Peyer's patch (tissue), 4 donors: ENCODE measurements at places on chromosomes 11 and 22. TPM values are rescaled to one million over a fixed set of nuclear protein-coding genes. Genes with fewer than 3 reads are reported as not detected.

- no peak for DNase-seq
Measured at GRCh38 chr11:71236836-71237475, 15.4 kb downstream of the SHANK2 start.

DNA sequence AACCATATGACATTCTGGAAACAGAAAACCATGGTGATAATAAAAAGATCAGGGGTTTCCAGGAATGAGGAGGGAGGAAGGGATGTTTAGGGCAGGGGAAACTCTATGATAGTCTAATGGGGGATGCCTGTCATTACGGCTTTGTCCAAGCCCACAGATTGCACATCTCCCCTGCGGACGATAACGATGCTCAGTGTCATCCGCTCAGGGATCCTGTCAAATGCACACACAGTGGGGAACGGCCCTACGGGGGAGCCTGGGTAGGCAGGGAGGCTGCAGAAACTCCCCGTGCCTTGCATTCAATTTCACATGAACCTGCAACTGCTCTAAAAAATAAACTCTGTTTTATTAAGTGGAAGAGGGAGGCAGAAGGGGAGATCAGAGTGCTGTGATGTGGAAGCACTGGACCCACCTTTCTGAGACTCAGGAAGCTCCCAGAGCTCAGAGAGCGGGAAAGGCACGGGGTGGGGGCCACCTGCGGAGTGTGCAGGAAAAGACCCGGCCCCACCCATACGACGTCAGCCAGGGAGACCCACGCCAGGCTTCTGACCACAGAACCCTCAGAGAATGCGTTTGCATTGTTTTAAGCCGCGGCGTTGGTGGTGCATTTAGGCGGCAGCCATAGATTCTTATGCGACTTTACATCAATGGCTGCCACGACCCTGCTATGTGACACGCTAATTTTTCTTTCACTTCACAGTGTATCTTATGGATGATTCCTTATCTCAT is 543.5 kb downstream of the BRD1 start:
- no peak for DNase-seq

- DNase-seq = no peak
Measured at GRCh38 chr11:27012234-27012921, 18.5 kb downstream of the FIBIN start.

DNA sequence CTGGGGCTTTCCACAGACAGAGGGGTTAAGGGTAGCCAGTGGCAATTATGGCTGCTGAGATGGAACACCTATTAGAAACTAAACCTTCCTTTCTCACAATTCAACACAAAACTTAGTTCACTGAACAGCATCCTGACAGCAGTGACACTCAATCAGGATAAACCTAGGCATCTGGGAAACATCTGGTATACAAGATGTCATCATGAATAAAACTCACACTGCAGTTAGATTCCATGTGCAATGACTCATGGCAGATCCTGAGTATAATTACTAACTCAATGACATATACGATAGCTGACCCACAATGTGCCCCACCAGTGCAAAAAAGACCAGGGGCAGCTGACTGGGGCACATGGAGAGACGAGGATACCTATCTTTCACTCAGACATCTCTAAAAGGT is 17.7 kb downstream of the RBFOX2 start:
- no peak for DNase-seq

DNA sequence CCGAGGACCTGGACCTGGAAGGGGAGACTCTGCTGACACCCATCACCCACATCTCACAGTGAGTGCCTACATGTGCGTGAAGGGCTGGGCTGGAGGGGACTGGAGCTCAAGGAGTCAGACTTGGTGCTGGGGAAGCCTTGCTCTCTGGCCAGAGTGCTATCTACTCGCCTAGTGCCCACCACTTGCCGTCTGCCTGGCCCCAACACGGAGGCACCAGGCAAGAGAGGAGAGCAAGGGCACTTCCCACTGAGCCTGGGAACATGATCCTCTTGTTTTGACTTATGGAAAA is 37.8 kb downstream of the KCNQ1OT1 start:
- DNase-seq = no peak

GRCh38 chr11:63882555-63883242 is 34.3 kb downstream of the RCOR2 start:
- DNase-seq = no peak

DNA sequence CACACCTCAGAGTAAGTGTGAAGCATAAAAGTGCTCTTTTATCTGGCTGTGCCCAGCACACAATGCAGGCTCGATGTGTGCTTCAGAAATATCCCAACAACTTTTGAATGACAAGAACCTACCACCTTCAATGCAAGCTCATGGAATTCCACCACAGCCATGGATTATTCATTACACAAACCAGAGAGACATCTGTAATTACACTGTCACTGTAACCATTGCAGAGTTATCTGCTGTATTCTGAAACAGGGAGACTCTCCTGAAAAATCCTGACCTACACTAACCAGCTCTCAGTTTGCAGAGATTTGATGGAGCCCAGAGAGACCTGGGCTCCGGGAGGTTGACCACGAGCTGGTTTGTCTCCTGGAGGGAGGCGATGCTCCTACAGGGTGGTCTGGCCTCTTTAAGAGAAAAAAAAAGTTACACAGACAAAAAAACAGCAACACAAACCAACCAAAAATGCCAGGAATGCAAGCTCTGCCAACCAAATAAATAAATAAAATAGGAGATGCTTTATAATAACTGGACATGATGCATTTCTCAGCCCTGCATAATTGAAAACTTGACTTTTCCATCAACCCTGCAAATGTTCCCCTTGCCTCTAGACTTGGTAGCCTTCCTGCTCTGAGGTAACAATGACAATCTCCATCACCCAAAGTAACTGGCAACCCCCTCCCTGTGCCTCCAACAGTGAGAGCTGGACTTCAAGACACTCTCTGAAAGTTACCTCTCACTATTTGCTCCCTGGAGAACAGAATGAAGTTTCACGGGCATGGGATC is 69.7 kb downstream of the ETS1 start:
- no peak for DNase-seq

DNA sequence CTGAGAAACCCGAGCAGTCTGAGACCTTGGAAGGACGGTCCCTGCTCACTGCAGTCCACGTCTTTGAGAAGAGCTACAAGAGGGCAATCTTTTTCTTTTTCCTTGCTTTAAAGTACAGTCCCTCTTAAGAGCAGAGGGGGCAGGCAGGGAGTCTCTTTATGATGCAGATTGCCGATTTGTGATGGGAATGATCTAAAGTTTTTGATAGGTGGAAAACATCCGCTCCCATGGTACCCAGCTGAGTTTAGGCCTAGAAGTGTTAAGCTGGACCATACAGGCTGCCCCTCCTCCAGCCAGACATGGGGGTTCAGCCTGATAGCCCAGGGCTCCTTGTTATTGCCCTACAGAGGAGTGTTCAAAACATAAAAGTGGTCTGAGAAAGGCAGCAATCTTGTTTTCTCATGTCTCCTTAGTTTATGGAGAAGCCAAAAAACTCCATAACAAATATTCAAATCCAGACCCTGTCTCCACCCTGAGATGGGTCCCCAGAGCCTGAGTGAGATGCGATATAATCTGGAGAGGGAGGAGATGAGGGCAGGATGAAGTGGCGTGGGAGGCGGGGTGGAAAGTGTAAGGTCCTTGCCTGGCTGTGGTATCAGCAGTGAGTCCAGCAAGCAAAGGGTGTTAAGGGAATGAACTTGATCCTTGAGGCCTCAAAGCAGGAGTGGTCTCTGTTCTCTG is 135.1 kb downstream of the FDX1 start:
- no peak for DNase-seq

DNA sequence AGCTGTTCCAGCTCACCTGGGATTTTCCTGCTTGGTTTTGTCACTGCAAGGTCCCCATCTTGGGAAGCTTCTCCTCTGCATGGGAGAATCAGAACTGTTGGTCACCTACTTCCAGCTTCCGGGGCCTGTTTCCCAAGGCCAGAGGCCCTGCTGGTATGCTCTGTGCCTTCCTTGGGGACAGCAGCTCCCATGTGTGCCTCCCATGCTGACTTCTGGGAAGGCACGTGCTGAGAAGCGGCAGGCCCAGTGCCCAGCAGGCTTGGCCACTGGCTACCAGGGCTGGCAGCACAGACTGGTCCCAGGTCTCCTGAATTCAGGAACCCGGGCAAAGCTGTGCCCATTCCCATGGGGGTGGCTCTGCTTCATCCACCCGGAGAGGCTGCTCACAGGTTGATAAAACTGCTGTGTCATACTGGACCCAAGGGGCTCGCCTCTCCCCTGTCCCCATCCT is 33.8 kb downstream of the MYEOV start:
- DNase-seq = no peak

DNA sequence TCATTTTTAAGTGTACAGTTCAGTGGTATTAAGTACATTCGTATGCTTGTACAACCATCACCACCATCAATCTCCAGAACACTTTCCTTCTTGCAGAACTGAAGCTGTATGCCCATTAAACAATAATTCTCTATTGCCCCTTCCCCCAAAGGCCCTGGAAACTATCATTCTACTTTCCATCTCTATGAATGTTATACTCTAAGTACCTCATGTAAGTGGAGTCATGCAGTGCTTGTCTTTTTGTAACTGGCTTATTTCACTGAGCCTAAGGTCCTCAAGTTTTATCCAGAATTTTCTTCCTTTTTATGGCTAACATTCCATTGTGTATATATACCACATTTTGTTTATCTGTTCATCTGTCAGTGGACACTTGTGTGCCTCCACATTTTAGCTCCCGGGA is 29.7 kb downstream of the MMP7 start:
- no peak for DNase-seq

GRCh38 chr11:26126741-26127140 is 205.2 kb upstream of the ANO3 start:
- DNase-seq = no peak

- DNase-seq = no peak
Measured at GRCh38 chr22:45575607-45576272, 73.1 kb downstream of the FBLN1 start.

- no peak for DNase-seq
Measured at GRCh38 chr11:69157156-69157821, 1.6 kb downstream of the SMIM38 start.

DNA sequence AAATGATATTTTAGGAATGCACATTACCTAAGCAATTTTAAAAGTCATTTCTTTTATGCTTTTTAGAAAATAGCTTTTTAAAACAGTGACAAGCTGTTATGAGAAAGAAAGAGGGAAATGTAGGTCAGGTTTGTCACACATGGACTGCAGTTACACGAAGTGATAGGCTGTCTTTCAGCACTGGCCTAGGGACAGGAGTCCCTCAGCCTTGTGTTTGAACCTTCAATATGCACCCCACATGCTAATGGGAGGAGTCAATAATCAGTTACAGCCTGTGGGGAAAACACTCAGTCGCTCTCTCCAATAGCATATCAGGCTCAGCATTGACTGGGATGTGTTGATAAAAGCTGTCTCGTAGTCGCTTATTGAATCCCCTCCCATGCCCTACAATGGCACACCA is 45.8 kb downstream of the DNAJC24 start:
- DNase-seq = no peak

- no peak for DNase-seq
Measured at GRCh38 chr11:125357551-125357950, 138.5 kb downstream of the FEZ1 start.

GRCh38 chr11:1553808-1554594 is 18.1 kb downstream of the DUSP8 start:
- DNase-seq = no peak

DNA sequence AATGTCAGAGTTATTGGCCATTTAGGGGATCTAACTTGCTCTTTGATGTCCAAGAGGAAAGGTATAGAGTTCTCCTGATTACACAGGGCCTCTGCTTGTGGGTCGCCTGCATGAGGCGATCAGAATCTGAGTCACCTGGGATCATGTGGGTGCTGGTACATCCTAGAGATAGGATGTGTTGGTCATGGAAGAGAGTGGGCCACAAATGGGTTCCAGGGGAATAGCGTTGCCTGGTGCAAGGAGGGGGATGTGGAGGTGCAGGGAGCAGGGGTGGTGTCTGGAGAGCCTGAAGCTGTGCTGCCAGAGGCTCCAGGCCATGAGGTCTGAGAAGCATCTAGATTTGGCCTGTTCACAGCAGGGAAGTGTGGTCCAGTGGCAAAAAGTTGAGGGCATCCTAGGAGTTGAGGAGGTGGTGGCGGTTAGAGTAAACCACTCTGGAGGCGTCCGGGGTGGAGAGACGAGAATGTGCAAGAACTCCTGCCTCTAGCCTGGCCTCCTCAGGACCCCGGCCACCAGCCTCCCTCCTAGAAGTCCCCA is 92.8 kb downstream of the MED15 start:
- no peak for DNase-seq

- DNase-seq = no peak
Measured at GRCh38 chr11:2934611-2935239, 5.5 kb upstream of the PHLDA2 start.

DNA sequence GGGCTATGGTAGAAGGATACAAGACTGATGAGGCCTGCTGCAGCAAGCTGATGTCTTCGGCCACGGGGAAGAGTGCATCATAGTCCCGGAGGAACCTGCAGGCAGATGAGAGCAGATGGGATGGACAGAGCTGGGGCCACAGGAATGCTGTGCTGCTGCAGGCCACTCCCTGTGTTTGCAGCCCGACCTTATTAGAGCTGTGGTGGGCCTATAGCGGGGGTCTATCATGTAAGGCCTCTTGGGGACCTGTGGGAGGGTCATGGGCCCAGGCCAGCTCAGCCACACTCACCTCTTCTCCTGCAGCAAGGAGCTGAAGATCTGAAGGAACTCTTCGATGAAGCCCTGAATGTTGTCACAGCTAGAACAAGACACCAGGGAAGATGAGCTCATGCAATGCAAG is 31.9 kb downstream of the ASCC2 start:
- DNase-seq = no peak

DNA sequence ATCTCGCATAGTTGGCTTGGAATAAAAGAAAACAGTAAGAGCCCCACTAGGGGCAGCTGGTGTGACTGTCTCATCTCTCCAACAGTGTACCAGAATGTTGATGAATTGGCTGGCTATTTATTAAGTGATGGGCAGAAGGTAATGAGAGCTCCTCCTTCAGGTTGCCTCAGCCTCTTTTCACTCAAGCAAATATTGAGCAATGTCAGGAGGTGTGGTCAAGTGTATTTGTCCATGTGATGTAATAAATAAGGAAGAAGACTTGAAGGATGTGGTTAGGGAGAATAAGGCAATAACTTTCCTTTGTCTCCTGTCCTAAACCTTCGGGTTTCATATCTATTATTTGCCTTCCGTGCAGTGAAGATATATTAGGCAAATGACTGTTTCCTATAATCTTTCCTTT is at the start of gene TCN1:
TCN1 (minus strand) TSS at position 91 of the 400 bp plus-strand sequence; CDS start at position 74, 17 bp downstream.
- DNase-seq = no peak

DNA sequence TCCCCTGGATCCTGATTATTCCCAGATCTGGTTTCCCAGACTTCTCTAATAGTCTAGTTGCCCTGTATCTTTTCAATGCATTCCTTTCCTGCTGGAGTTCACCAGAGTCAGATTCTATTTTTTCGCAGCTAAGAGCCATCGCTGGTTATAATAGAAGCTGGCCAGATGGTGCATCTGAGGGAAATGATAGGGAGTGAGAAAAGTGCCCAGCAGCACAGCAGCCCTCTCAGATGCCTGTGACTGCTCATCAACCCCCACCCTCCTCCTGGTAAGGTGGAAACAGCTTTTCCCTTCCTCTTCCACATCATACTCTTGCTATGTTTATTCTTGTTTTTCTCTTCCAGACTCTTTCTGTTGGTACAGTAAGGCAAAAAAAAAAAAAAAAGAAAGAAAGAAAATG is 12.8 kb downstream of the OR8A1 start:
- no peak for DNase-seq

The MYBPC3 gene
- total RNA-seq = not detected

The AIFM3 gene
- 11.6 TPM for total RNA-seq

The ANKK1 gene
- 3.3 TPM for total RNA-seq

The BAIAP2L2 gene
- total RNA-seq = 254 TPM

The CDKN1C gene
- 8.7 TPM for total RNA-seq

The NXPE4 gene
- total RNA-seq = not detected

The GAL gene
- not detected for total RNA-seq

The KIRREL3 gene
- not detected for total RNA-seq

The FKBP2 gene
- 101 TPM for total RNA-seq

The OR2AG2 gene
- total RNA-seq = not detected

The P4HA3 gene
- not detected for total RNA-seq

The P2RX6 gene
- 1.7 TPM for total RNA-seq
